Substantia nigra (tissue), 51 donors: ENCODE measurements at places on chromosomes 7 and 10.

GRCh38 chr10:103291588-103291987, 14.7 kb downstream of the INA start:
- DNase-seq: no peak

- no peak for DNase-seq
Measured at GRCh38 chr10:70659306-70659705, 13.0 kb upstream of the ADAMTS14 start.

DNA sequence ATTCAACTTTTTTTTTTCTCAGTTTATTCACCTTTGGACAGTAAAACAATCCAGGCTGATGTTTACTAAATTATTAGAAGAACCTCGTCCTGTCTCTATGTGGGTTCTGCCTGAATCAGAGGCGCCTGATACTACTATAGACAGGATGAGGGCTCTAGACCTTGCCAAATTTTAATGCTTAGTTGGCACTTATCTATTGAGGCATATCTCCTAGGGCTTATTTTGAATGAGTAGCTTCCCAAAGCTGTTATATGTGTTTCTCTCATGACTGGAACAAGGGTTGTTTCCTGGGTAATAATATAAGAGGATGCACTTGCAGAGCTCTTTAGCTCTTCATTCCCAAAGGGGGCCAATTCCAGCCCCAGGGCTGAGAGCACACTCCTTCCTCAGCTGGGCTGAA, 23.6 kb downstream of the HECW1 start:
- DNase-seq: no peak

DNA sequence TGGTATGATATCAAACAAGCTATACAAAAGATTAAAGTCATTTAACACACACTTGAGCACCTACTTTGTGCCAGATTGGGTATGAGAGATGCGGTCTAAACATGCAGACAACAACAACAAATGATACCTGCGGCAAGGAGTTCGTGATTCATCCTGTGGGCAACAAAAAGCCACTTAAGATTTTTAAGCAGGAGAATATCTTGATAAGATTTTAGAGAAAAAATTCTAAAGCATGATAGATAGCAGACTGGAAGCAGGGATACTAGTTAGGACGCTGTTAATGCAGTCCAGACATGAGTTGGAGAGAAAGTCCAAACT, 1.6 kb upstream of the KBTBD2 start:
- DNase-seq: no peak

GRCh38 chr10:89301721-89302445, at the start of gene IFIT2:
Gene IFIT2 (plus strand): TSS chr10:89302046. CDS start chr10:89302124, 78 bp downstream.
- peak; percentile 36 for DNase-seq

DNA sequence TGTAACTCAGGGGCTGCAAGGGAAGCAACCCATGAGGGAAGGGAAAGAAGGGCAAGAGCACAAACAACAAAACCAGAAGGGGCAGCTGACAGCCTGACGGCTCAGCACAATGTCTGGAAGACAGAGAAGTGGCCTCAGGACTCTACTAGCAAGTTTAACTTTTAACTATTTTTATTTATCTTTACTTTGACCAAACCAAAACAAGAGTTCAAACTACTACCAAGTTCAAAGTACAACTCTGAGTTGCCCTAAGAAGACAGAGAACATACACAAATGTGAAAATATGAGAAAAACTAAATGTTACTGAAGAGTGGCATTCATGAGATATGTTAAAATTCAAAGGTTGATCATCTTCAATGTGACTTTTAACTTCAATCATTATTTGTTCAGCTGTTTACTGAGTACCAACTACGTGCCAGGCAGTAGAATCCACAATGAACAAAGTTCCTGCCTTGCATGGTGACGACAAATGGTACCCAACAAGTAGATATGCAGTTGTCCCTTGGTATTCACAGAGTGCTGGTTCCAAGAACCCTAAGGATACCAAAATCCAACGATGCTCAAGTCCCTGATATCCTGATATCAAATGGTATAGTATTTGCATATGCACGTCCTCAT, 19.7 kb downstream of the NUDCD3 start:
- DNase-seq: no peak

GRCh38 chr7:152931633-152932032, 172.1 kb downstream of the ACTR3B start:
- no peak for DNase-seq

GRCh38 chr10:96165726-96166125, 35.6 kb downstream of the ZNF518A start:
- no peak for DNase-seq

DNA sequence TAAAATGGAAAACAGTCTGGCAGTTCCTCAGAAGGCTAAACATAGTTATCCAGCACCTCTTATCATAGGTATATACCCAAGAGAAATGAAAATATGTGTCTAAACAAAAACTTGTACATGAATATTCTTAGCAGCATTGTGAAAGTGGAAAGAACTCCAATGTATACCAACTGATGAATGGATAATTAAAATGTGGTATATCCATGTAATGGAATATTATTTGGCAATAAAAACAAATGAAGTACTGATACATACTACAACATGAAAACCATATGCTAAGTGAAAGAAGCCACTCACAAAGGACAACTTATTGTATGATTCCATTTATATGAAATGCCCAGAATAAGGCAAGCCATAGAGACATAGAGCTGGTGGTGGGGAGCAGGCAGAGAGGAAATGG, 32.2 kb upstream of the NAMPT start:
- DNase-seq: no peak

DNA sequence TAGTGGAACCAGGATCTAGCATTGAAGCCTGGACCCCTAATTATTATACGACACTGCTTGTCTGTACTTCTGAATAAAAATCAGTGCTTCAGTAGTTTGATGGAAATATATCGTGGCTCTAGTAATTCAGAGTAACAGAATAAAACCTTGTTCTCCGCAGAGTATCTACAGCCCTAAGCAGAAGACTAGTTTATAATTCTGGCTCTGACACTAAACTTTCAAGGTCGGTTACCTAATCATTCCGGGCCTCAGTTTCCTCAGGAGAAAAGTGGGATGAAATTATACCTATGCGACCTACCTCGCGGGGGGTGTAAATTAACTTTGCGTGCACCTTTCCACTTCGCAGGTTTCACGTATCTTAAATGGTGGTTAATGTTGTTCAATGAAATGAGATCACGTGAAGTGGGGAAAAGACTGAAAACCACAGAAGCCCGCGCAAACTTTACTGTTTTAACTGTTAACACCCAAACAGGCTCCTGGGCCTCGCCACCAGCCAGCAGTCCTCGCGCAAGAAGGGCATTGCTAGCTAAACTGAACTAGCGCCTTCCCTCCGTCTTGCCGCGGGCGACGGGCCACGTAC, 615 bp downstream of the THAP5 start:
- DNase-seq: no peak

- DNase-seq: no peak
Measured at GRCh38 chr10:128579901-128580300, 453.7 kb upstream of the MKI67 start.

- DNase-seq: no peak
Measured at GRCh38 chr10:103740611-103741010, 114.8 kb downstream of the SH3PXD2A start.

- no peak for DNase-seq
Measured at GRCh38 chr10:77436257-77436975, 201.2 kb downstream of the KCNMA1 start.

- DNase-seq: no peak
Measured at GRCh38 chr7:28348636-28349035, 63.7 kb upstream of the CREB5 start.

DNA sequence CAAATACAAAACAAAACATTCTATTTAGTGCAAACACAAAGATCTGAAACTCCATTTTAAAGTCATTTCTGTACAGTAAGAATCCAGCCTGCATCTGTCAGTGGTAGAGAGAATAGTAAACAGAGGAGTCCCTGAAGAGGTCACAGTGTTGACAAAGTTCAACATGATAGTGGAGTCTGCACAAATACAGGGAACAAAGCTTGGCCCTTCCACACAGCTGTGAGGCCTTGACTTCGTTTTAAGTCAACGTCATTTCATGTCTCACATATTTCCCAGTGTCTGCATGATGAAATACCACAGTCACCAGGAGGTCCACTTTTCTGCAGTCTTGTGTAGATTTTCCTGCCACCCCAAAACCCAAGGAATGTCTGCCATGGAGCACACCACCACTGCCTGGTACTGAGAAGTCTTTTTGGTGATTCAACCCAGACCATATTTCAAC, 33.0 kb downstream of the CYP26A1 start:
- DNase-seq: no peak

DNA sequence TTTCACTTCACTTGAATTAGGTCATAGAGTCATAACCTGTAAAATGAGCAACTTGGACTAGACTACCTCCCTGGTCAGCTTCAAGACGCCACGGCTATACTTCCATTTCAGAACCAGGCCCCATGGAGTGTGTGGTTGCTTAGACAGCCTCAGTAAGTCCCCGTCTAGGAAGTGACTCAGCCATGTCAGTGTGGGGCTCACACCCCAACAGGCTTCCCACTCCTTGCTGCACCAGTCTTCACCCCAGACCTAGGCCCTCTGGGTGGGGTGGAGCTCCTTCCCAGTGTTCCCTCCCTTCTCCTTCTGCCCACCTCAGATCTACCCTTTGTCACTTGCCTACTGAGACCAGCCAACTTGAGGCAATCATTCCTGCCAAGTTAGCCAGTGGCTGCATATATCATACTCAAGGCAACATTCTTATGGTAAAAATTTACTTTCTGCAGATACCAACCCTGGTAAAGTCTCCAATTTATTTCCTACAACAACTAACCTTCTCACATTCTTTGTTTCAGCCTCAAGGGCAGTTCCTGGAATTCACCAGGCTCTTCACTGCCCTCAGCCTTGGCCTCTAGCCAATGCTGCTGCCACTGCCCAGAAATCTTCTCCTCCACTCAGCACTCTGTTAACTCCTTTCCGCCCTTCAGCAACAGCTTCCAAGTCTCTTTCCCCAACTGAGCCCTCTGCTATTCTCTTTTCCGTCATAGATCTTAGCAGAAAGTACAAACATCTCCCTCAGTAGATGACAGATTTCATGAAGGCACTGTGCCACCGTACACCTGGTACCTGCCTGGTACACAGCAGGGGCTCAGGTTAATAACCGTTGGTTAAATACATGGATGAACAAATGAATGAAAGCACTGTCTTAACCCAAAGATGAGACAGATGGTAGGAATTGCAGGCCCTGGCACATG, 31.3 kb upstream of the ZNRF2 start:
- peak; percentile 45 for DNase-seq

DNA sequence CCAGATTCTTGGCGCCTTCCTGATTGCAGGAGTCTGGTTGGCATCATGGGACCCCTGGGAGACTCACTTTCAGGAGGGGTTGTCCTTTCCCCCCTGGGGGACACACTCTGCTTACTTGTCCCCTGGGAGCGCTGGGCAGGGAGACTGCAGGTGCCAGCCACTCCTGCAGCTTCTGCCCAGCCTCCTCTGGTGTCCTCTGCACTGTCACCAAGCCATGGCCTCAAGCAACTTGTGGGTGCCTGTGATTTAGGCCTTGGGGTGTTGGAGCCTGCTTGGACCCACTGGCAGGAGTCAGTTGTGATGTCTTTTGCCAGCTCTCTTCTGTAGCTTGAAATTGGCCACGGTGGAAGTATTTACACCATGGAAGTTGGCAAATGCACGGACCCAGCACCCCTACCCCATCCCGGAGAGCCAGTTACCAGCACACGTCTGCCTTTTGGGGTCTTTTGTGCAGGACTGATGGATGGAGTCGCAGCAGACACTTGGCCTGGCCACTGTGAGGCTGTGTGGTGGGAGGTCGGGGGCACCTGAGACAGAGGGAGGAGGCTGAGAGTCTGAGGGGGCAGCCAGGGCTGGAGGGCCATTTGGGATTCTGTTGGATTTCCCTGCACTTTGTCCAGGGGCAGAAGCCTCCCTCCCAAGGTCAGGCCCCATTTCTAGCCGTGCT, 104.7 kb downstream of the LHPP start:
- no peak for DNase-seq

- no peak for DNase-seq
Measured at GRCh38 chr7:99784007-99784406, at the start of gene CYP3A4. Gene CYP3A4 (minus strand): TSS chr7:99784184. CDS start chr7:99784081, 103 bp downstream.

- no peak for DNase-seq
Measured at GRCh38 chr7:145624618-145625017, 492.0 kb upstream of the CNTNAP2 start.

DNA sequence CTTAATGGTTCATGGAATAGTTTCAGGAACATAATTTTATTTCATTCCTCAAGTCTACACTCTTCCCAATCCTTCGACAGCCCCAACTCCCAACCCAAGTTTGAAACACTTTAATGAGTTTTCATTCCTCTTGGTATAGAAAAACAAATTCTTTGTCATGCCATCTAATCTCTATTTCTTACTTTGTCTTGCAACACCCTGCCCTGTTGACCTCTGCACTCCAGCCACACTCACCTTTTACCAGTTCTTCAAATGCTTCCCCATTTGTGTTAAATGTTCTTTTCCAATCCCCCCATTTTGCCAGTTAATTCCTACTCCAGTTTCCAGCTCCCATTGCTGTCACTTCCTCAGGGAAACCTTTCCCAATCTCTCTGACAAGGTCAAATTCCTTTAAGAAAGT, 21.9 kb downstream of the ASAH2 start:
- no peak for DNase-seq

- no peak for DNase-seq
Measured at GRCh38 chr7:130228840-130229502, 21.3 kb downstream of the SSMEM1 start.

DNA sequence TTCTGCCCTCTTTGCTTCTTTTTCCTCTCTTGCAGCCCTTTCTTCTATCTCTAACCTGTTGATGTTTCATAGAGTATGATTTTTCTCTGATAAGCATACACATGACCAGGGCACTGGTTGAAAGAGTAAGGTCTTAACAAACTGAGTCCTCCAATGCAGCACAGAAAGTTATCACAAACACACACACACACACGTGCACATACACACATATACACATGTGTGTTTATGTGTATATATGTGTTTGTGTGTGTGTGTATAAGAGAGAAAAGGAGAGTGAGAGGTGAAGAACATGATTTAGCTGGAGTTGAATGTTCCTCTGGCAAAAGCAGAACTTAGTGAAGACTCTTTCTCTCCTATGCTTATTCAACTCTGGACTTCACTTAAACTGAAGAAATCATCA, 130.0 kb downstream of the KLF6 start:
- no peak for DNase-seq

GRCh38 chr7:155198901-155199845, 98.5 kb upstream of the INSIG1 start:
- no peak for DNase-seq

GRCh38 chr10:20768843-20769242, 128.3 kb downstream of the NEBL start:
- no peak for DNase-seq
